ENCODE measurements at places on chromosomes 4 and X.
A peak's percentile ranks its signal among the peaks of the same experiment; 100 is the strongest.

GRCh38 chr4:87853108-87853507 is 20.3 kb downstream of the MEPE start:
- DNase-seq, result peak; percentile 15

GRCh38 chrX:35696760-35697234 is 101.3 kb upstream of the MAGEB16 start:
- no peak for DNase-seq

- DNase-seq, result no peak
These were observed 394.0 kb upstream of the TEX13C start for GRCh38 chrX:124925681-124926080.

DNA sequence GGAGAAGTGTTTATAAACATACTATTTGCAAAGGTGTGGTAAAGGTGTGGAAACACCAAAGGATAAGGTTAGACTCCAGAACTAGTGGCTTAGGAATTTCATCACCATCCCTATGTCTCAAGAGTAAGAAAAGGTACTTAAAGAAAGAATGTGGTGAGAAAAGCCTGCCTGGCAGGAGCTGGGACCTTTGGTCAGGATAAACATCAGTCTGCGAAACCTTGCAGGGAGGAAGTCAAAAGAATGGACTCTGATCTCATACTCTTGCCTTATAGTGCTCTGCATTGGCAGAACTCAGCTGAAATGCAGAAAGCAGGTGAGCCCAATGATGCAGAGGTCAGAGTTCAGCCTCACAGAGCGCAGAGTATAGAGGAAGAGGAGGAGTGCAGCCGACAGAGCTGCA is 97.2 kb upstream of the NR3C2 start:
- no peak for DNase-seq

GRCh38 chrX:18542131-18542530 is 116.7 kb downstream of the CDKL5 start:
- no peak for DNase-seq

- no peak for DNase-seq
These were observed 179.1 kb upstream of the ETNPPL start for GRCh38 chr4:108941904-108942430.

GRCh38 chrX:15761564-15762191 is 23.6 kb downstream of the CA5B start:
- DNase-seq, result no peak

DNA sequence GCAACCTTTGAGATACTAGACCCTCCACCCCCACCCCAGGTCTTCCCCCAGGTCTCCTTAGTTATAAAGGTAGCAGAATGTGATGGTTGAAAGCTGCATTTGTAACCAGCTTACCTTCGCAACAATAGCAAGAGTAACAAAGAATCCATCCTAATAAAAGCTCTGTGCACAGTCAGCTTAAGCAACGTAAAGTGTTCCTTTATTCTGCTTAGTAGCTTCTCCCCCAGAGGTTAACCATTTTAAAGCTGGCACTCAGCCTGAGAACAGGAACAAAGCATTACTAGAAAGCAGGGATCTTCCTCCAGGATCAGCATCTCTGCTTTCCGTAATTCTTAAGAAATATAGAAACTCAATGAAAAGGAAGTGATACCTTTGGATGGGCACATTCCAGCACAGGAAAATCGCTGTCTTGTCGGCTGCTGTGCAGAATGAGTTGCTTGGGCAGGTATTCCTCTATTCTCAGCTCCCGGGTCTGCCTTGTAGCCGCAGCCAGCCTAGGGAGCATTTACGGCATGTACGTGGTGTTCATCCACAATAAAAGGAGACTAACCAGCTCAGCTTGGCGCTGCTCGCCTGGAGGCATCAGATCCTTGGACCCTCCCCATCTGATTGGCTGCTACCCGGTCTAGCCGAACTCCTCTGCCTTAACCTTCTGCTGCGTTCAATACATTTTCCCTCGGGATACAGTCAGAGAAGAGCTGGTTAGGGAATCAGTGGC is 113.0 kb upstream of the TLR3 start:
- no peak for DNase-seq

DNA sequence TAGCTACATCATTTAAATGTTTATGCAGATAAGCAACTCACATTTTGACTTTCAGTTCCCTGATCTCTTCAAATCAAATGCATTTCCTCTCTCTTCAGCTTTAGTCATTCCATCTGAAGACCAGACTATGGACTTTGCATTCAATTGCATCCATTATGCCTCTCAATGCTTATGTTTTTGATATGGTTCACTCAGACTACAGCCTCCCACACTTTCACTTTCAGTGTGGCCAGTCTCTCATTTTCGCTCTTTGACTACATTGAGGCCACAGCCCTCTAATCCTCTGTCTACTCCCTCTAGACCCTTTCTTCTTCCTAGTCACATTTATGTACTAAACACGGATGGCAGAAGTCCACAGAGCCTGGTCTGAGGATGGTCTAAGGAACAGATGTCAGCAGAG is 24.5 kb upstream of the VEGFC start:
- DNase-seq, result no peak

GRCh38 chr4:141352331-141352730 is 131.6 kb downstream of the ZNF330 start:
- DNase-seq, result no peak

- no peak for DNase-seq
These were observed 5.8 kb downstream of the MAEA start for GRCh38 chr4:1295405-1296055.

DNA sequence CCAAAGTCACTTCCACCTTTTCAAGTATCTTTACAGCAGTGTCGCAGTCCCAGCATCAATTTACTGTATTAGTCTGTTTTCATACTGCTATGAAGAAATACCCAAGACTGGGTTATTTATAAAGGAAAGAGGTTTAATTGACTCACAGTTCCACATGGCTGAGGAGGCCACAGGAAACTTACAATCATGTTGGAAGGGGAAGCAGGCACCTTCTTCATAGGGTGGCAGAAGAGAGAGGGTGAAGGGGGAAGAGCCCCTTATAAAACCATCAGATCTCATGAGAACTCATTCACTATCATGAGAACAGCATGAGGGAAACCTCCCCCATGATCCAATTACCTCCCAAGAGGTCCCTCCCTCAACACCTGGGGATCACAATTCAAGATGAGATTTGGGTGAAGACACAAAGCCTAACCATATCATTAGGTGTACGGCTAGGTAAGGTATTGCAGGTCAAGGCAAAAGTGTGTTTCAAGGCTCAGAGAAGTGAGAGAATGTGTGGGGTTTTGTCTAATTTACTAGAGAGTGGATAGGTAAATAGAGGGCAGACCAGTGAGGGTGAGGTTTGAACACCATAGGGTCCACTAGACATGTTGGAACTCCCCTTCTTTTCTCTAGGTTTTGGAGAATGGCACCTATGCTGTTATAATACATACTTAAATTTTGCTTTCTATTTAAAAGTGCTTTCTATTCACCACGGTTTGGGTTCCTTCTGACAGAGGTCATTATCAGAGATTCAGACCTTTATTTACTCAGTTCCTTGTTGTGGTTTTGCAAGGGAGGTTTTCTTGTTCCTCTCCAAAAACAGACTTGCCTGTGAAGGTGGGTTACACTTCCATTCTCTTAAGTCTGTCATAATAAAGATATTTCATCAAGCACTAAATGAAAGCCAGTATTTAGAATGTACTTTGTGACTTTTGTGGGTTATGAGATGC is 186.6 kb downstream of the CPEB2 start:
- DNase-seq, result no peak

DNA sequence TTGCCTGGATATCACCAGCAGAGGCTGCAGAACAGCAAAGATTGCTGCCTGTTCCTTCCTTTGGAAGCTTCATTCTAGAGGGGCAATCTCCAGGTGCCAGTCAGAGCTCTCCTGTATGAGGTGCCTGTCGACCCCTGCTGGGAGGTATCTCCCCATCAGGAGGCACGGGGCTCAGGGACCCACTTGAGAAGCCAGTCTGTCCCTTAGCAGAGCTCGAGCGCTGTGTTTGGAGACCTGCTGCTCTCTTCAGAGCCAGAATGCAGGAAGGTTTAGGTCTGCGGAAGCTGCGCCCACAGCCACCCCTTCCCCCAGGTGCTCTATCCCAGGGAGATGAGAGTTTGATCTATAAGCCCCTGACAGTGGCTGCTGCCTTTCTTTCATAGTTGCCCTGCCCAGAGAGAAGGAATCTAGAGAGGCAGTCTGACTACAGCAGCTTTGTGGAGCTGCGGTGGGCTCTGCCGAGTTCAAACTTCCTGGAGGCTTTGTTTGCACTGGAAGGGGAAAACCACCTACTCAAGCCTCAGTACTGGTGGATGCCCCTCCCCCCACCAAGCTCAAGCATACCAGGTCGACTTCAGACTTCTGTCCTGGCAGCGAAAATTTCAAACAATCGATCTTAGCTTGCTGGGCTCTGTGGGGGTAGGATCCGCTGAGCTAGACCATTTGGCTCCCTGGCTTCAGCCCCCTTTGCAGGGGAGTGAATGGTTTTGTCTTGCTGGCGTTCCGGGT is 57.9 kb downstream of the DKK2 start:
- DNase-seq, result no peak

GRCh38 chrX:150363561-150364346 is 637 bp downstream of the MAMLD1 start:
- DNase-seq, result no peak

- DNase-seq, result no peak
These were observed 67.0 kb downstream of the HTRA3 start for GRCh38 chr4:8336412-8337075.

DNA sequence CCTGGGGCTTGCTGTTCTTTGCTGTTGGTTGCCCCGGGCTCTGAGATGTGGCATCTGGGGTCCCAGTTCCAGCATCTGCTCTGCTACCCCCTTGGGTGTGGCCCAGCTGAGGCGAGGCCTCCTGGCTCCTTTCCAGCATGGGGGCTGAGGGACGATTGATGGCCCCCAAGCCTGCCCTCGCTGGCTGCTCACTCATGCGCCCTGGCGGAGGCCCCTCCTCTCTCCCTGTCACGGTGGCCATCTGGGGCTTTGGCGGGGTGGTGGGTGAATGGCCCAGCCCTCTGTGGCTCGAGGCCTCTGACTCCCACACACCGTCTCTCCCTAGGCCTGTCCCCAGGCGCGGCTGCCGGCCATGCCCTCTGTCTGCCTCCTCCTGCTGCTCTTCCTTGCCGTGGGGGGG is 1.8 kb downstream of the PLXNA3 start:
- no peak for DNase-seq

- DNase-seq, result no peak
These were observed 8.0 kb upstream of the UBE2K start for GRCh38 chr4:39689970-39690369.

DNA sequence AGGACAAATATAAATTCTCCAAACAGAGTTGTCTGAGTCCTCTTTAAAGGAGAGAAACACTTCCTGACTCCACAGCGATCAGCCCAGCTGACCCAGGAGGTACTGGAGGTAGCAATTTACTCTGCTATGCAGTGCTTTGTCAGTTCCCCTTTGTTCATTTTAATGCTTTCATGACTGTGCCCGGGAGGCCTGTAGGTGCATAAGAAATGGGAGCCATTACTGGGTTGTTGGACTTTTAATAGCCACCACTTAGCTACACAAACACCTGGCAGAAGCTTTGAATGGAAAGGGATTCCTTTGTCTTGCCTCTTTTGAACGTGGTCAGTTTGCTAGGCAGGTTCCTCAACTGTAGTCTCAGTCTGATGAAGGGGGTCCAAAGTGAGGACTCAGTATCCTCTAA is 59.0 kb upstream of the AFF2 start:
- DNase-seq, result no peak

DNA sequence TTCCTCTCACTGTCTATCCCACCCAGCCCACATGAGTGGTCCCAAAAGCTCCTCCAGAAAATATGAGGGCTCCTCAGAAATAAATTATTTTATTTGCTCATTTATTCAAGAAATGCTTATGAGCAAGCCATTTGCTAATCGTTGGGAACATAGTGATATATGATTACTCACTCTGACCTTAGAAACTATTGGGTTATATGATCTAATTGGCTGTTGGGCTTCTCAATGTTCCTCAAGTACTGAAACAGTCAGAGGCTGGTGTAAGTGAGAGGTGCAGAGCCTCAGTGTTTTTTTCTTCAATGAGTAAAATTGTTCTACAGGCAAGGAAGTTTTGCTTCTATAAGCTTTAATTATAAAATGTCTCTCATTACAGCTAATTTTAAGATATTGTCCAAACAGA is 893.8 kb upstream of the INTU start:
- no peak for DNase-seq

DNA sequence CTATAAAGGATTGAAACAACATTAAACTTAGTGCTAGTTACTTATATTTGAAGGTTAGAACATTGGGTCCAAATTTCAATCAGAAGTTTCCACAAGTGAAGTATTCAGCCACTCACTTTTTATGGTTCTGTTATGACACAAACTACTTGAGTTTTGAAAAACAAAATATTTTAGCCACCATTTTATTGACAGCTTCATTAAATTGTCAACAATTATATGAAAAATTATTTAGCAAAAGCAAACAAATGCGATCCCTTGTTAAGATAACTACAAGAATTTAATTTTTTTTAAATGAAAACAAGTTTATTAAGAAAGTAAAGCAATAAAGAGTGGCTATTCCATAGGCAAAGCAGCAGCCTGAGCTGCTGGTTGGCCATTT is 3.1 kb downstream of the CXCL2 start:
- no peak for DNase-seq

Data from BJ (cell line).